ENCODE measurements at places on chromosomes 12 and 14. TPM values are rescaled to one million over a fixed set of nuclear protein-coding genes. Genes with fewer than 3 reads are reported as not detected.

IGF1 gene
- 24.5 TPM for polyA plus RNA-seq

SYNDIG1L gene
- 0.40 TPM for polyA plus RNA-seq

IRAK3 gene
- polyA plus RNA-seq = 35.9 TPM

MYO1H gene
- 0.13 TPM for polyA plus RNA-seq

CLEC4D gene
- polyA plus RNA-seq = 0.31 TPM

NOC4L gene
- 9.3 TPM for polyA plus RNA-seq

DAO gene
- not detected for polyA plus RNA-seq

RPS26 gene
- 691 TPM for polyA plus RNA-seq

PRPH gene
- polyA plus RNA-seq = 1.3 TPM

CLEC9A gene
- polyA plus RNA-seq = 2.5 TPM

DNM1L gene
- polyA plus RNA-seq = 108 TPM

HCAR2 gene
- 0.25 TPM for polyA plus RNA-seq

GPR132 gene
- 0.99 TPM for polyA plus RNA-seq

Measured in right lung (tissue), 10 donors.